ENCODE measurements at places on chromosomes 2 and 18.

GRCh38 chr2:69634196-69634821 lies 9.2 kb downstream of the AAK1 start:
- DNase-seq = no peak

DNA sequence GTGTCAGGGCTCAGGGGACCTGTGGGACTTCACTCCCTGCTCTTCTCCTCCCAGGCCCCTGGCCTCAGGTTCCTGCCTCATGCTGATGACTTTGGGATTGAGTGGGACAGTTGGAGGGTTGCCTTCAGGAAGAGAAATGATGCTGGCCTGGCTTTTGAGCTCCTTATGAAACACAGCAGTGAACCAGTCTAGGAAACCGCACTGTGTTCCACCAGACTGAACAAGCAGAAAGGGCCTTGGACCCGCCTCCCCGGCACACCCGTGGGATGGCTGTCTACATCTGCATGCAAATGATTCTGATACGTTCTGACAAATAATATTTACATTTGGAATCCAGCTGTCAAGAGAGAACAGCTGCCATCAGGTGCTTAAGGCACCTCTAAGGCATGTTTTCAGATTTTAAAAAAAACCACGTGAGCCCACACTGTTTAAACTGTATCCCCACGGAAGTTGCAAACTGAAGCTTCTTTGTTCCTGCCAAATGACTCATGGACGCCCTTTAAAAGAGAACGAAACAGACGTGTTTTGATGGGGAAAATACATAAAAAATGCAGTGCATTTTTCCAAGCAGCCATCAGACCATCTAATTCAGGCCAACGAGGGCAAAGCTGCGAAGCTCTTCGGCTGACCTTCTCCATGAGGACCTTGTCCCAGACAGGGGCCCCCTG lies 27.6 kb upstream of the ASAP2 start:
- DNase-seq = peak; percentile 99

GRCh38 chr2:30625701-30626100 lies 178.7 kb downstream of the LCLAT1 start:
- no peak for DNase-seq

DNA sequence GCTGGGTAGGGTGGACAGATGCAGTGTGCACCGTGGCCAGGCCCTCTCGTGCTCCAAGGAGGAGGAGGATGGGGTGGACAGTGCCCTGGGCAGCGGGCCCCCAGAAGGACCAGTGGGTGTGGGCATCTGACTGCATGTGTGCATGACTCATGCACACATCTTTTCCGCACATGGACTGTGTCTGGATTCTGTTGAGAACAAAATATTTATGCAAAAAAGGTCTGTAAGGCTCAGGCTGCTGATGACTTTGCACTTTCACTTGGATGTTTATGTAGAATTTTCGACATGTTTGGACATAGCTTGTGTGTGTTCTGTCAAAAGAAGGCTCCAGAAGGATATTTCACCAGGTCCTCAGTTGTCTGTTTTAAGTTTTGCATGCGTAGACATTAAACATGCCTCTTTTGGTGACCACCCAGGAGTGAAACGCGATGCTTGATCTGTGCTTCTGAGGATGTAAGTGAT lies 45.6 kb downstream of the MTCL1 start:
- DNase-seq = no peak

- DNase-seq = no peak
Measured at GRCh38 chr2:186868344-186868743, 19.4 kb upstream of the ZSWIM2 start.

- DNase-seq = no peak
Measured at GRCh38 chr2:135162786-135163185, 110.7 kb downstream of the RAB3GAP1 start.

DNA sequence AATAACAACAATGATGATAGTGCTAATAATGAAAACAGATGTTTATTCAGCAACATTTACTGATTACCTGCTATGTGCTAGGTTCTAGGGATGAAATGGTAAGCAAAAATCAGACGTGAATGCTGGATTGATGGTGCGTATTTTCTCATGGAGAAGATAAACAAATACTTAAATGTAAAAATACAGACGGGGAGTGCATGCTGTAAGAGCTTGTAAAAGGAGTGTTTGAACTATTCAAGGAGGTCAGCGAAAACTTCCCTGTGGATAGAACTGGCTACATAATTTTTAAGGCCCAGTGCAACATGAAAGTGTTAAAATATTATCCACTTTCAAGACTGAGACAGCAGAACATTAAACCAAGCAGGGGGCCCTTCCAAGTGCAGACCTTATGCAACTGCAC lies 22.1 kb downstream of the MTX2 start:
- DNase-seq = no peak

DNA sequence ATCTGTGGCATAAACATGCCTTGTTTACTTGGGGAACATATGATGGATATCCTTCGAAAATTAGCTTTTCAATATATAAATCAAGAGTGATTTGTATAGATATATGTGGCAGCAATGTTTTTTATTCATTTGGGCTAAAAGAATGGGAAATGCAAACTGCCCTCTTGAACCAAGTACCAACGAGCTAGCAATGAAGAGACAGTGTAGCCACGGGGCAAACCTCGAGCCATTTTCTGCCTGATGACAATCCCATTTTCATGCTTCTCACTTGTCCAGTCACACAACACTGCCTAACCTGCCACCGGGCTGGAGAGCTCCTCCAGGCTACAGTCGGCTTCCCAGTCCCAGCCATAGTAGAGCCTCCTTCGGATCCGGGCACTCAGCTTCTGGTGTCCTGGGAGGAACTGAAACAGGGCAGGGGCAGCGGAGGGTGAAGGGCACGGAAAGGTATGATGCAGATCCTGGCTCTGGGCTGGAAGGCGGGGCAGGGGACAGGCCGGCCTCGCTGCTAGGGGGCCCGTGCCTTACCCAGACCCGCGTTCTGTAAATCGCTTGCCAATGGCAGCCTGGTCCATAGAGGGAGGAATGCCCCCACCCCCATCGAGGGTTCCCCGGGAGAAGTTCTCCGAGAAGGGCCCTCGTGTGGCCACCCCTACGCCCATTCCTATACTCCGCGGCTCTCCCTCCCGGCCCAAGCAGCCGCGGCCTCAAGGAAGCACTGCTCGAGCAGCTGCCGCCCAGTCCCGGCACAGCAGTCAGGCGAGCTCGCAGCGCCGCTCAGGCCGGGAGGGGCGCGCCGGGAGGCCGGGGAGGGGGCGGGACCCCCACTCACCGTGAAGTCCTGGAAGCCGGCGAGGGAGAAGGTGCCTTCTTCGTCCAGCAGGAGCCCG lies 552 bp downstream of the CNPPD1 start:
- peak; percentile 52 for DNase-seq

GRCh38 chr18:45398448-45398847 lies 216.8 kb upstream of the SLC14A2 start:
- no peak for DNase-seq

DNA sequence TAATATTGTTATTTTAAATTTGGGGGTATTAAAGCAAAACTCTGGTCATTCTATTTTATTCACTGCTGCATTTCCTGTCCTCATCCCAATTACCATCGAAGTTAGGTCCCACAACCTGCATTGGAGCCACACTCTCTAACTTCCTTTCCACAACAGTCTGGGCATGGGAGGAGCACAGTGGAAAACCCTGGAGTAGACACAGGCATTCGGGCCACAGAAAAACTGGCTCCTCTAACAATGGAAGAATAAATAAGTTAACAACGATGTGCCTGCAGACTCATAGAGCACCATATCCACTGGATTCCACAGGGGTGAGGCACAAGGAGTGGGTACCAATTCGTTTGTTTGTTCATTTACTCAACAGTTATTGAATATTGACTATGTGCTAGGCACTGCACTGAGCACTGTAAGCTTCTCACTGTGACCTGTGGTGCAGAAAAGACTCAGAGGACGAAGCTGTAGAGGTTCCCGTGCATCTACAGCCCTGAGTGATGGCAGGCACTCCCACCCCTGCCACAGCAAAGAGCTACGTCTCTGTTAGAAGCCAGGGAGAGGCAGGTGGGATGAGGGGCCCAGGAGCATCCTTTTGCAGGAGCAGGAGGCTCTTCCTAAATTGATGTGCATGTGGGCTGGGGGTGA lies 154.2 kb upstream of the PGAP1 start:
- DNase-seq = no peak

DNA sequence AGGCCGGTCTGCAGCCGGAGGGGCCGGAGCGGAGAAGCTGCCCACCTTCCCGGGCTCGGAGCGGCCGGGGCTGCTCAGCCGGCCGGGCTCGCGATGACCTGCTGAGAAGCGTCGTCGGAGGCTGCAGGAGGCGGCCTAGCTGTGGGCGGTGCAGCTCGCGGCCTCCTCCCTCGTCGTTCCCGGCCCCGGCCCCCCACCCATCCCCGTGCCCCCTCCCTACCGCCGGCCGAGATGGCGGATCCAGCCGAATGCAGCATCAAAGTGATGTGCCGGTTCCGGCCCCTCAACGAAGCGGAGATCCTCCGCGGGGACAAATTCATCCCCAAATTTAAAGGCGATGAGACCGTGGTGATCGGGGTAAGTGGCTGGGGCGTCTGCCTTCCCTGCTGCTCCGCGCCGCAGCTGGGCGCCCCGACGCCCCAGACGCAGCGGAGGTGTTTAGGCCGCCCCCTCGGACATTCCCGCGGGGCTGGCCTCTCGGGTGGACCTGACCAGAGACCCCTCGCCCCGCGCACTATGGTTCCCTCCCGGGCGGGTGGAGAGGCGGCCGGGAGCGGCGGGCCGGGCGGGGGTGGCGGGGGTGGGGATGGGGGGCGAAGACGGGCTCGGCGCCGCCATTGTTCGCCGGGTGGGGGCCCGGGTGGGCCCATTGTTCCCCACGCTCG lies 492 bp downstream of the KIF5C start:
- DNase-seq = no peak

DNA sequence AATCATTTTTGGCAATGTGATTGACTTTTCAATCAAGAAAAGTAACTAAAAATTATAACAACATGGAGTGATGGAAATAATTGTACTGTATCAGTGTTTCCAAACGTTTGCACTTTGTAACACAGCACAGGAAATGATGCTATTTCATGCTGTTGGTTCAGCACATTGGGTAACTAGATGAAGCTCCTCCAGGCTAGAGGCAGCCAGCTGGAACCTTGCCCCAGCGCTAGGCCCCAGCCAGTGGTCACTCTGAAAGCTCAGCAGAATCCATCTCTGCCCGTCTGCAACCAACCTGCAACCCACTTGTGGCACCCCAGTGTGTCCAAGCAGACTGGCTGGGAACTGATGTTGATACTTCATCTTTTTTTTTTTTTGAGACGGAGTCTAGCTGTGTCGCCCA lies 15.3 kb downstream of the UNC50 start:
- DNase-seq = no peak

DNA sequence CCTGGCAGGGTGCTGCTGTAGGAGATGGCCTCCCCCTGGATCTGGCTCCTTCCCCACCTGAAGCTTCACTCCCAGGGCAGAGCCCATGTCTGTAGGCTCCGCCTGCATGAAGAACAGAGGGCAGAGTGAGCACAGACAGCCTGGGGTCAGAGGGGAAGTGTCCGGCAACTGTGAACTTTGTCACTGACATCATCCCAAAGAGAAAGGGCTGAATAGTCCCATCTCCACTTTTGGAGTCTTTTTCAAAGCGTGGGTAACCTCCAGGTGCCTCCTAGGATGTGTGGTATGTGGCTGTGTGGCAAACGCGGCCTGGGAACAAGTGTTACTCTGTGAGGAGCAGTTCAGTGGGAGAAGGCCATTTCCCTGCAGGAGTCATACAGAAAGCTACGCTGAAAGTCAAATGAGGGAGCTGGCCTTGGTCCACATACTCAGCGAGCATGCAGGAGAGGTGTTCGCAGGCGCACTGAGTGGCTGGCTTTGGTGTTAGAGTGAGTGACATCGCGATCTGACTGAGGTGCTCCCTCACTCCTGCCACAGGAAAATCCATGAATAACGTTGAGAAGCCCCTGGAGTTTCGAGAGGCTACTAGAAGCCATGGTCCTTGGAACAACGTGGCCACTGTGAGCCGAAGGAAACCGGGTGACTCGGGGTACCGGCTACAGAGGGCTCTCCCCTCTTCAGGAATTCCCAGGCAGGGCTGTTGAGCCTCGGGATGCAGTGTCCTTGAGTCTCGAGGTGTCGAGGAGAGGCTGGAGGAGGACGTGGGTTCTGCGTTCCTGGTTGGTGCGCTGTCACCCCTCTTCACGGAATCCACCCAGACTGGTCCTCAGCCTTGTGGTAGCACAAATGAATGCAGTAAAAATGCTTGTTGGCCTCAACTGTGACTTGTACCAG lies 54.7 kb downstream of the CABLES1 start:
- DNase-seq = no peak

DNA sequence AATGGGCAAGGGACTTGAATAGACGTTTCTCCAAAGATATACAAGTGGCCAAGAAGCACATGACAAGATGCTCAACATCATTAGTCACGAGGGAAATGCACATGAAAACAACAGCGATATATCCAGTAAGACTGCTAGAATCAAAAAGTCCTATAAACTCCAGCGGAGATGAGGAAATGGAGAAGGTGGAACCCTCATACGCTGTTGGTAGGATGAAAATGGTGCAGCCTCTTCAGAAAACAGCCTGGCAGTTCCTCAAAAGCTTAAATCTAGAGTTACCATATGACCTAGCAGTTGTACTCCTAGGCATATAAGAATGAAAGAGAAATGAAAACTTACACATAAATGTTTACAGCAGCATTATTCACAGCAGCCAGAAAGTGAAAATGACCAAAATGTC lies 48.1 kb downstream of the HPCAL1 start:
- no peak for DNase-seq

- no peak for DNase-seq
Measured at GRCh38 chr2:79861059-79861374, 348.2 kb downstream of the CTNNA2 start.

GRCh38 chr18:48843162-48843561 lies 107.6 kb downstream of the SMAD7 start:
- DNase-seq = no peak

DNA sequence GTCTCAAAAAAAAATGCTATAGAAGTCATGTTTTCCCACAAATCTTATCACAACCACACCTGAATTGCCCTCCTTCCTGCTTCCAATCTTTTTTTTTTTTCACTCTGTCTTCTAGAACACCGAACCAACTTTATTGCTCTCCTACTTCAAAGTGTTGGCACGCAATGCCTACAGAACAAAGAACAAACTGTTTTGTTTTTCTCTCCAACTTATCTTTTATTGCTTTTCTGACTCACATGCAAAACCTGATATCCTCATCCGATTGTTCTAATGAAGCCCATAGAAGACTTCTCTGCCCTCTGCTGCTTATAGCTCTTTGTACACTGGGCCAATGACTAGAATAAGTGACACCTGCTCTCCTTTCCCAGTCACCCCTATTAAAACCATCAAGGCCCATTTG lies 602.8 kb downstream of the EPHA4 start:
- no peak for DNase-seq

Data from NCI-H526 treated with DMSO at 0.1 percent for 48 hours (cell line).